ENCODE measurements at places on chromosomes 4 and X.
A peak's percentile ranks its signal among the peaks of the same experiment; 100 is the strongest.

- DNase-seq: no peak
Observed at GRCh38 chr4:190017357-190018200, 9.5 kb downstream of the FRG2 start.

DNA sequence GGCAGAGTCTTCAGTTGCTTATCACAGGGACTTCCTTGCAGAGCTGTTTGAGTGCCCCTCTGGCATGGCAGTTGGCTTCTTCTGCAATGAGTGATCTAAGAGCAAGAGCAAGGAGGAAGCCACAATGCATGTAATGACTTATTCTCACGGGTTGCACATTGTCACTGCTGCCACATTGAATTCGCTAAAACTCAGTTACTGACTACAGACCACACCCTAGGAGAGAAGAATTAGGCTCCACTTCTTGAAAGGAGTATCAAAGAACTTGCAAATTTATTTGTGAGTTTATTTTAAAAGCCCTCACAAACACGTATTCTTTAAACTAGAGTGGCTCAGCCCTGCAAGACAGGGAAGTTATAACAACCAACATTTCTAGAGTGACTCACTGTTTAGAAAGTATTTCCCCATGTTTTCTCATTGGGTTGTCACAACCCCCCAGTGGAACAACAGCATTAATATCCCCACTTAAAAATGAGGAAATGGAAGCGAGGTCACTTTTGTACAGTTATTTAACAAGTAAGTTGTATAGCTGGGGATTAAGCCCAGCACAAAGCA is 32.4 kb upstream of the RBPJ start:
- peak; percentile 77 for DNase-seq

GRCh38 chr4:85474818-85475630 is at the start of gene ARHGAP24:
Gene ARHGAP24 (plus strand): TSS chr4:85475150.
- DNase-seq: peak; percentile 96

DNA sequence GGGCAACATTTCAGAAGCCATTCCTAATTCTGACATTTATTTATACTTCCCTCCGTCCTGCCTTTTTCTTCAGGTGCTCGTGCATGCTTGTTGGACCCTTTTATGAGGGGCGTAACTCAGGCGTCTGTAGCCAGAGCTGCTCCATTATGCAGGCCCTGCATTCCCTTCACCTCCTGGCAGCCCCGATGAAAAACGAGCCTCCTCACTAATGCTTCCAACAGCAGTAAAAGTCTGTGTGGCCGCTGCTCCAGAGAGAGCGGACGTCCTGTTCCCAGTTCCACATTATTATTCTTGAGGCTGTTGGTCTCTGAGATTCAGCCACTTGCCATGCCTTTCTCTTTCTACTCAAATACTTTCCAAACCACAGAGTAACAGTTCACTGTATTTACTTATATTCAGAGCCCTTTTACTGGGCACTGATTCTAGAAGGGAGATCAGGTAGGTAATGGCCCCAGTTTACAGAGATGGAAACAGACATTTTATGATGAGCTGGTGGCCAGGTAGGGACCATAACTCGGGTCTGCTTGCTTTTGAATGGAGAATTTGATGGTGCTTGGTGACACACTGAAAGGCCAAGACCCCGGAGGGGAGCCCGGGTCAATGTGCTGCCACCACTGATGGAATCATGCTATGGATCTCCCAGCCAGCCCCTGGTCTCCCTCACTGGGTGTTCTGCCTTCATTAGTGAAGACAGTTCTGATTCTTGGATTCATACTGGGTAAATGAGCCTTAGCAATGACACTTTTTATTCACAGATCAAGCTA is 101.0 kb downstream of the GATB start:
- DNase-seq: no peak

- peak; percentile 2 for DNase-seq
Observed at GRCh38 chr4:18844726-18845125, 823.2 kb upstream of the LCORL start.

- DNase-seq: no peak
Observed at GRCh38 chr4:51851090-51851936, 8.4 kb downstream of the DCUN1D4 start.

- DNase-seq: no peak
Observed at GRCh38 chrX:155169881-155170280, 46.4 kb upstream of the VBP1 start.

DNA sequence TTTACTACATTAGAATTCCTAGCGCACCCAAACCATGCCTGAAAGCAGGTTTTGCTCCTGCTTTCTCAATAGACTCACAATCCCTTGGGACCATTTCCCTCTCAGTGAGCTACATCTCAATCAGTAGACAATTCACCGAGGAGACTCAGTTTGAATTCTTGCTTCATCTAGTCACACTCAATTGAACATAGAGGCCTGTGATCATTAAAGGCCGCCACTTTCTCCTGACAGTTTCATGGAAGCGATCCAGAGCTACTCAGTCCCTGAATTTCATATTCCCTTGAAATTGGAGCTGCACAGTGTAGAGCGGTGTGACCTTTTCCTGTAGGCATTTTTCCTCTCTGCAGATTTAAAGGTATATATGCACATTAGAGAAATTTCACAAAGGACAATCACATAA is 193.9 kb upstream of the SPOCK3 start:
- no peak for DNase-seq

GRCh38 chrX:9646471-9647224 is 119.0 kb downstream of the GPR143 start:
- DNase-seq: no peak

DNA sequence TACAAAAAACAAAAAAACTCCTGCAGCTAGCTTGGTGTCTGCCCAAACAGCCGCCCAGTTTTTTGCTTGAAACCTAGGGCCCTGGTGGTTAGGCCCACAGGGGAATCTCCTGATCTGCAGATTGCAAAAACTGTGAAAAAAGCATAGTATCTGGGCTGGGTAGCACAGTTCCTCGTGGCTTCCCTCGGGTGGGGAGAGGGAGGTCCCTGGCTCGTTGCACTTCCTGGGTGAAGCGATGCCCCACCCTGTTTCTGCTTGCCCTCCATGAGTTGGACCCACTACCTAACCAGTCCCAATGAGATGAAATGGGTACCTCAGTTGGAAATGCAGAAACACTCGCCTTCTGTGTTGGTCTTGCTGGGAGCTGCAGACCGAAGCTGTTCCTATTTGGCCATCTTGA is 18.6 kb upstream of the BRWD3 start:
- no peak for DNase-seq

DNA sequence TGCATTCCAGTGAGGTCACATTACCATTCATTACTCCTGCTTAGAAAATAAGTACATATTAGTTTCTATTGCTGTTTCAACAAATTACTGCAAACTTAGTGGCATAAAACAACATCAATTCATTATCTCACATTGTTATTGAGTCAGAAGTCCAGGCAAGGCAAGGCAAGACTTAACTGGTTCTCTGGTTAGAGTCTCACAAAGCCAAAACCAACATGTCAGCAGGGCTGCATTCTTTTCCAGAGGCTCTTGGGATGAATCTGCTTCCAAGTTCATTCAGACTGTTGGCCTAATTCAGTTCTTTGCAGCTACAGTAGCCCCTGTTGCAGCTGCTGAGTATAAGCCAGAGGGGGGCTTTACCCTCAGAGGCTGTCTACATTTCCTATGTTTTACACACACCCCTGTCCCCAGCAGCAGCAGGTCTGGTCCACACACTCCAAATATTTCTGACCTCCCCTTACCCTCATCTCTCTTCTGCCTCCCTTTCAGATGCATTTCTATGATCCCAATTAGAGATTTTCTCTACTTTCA is 892.1 kb upstream of the EPHA5 start:
- peak; percentile 79 for DNase-seq

GRCh38 chrX:74788545-74789086 is 136.6 kb downstream of the NEXMIF start:
- DNase-seq: no peak

- DNase-seq: no peak
Observed at GRCh38 chr4:54058171-54058570, 6.2 kb downstream of the CHIC2 start.

- DNase-seq: no peak
Observed at GRCh38 chrX:33218819-33219218, 7.5 kb upstream of the DMD start.

GRCh38 chr4:16116019-16116418 is 32.2 kb upstream of the PROM1 start:
- no peak for DNase-seq

GRCh38 chr4:124018383-124019317 is 622.1 kb downstream of the SPRY1 start:
- DNase-seq: peak; percentile 90

- DNase-seq: peak; percentile 94
Observed at GRCh38 chrX:119565107-119565663, at the start of gene STEEP1. Gene STEEP1 (minus strand): TSS chrX:119565409. CDS start chrX:119565355, 54 bp downstream.

DNA sequence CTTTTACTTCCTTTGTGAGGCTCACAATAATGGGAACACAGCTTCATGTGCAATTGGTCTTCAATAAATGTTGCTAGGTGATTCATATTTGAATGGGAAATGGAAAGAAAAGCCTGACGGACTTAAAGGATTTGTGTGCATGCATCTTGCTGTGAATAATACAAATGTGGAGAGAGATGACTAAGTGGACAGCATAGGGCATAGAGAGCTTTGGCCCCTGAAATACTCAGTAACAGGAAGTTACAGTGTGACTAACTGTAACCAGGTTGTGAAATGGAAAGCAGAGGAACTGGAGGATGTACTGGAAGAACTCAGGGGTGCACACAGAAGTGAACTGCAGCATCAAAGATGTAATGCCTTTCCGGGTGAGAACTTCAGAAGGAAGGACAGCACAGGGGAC is 206.7 kb downstream of the MGST2 start:
- DNase-seq: peak; percentile 85

- no peak for DNase-seq
Observed at GRCh38 chr4:168265327-168265726, 53.2 kb downstream of the DDX60 start.

DNA sequence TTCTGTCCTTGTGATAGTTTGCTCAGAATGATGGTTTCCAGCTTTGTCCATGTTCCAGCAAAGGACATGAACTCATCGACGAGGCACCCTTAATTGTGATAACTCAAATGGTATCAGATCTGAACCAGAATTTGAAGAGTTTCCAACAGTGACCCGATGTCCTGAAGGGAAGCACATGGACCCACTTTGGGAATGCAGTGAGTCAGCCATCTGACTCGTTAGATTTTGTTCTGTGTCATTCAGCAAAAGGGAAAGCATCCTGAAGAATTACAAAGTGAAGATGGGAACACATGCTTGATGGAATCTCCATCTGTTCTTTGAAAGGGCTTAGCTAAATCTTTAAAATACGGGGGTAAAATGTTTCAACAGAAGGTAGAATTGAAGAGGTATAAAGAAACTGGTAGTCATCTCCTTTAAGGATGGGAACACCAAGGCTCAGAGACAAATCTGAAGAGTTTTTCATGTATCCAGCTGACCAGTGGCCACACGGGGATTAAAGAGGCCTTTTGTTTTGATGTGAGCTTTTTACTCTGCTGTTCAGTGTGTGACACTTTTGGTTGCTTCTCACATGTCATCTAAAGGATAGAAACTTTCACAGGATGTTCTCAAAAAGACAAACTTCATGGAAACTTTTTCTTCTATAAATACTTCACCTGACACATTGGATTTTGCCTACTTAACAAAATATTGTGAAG is 393.8 kb downstream of the INPP4B start:
- DNase-seq: peak; percentile 24

- peak; percentile 0 for DNase-seq
Observed at GRCh38 chr4:164169591-164169990, 584.3 kb upstream of the SMIM31 start.

GRCh38 chr4:180281724-180282123 is 1961.5 kb upstream of the TENM3 start:
- DNase-seq: no peak

GRCh38 chrX:5644776-5645175 is 583.9 kb downstream of the NLGN4X start:
- DNase-seq: no peak

GRCh38 chr4:124713185-124713592 is 657 bp upstream of the ANKRD50 start:
- peak; percentile 84 for DNase-seq

DNA sequence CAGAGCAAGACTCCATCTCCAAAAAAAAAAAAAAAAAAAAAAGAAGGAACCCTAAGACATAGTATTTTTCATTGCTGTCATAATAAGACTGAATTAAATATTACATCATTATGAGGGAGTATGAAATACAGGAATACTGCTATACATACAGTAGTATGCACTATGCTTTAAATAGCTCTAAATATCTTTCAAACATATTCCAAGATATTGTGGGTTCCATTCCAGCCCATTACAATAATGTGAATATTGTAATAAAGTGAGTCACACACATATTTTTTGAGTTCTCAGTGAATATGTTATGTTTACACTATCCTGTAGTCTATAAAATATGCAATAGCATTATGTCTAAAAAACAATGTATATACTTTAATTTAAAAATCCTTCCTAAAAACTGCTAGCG is 64.8 kb downstream of the GPM6A start:
- DNase-seq: no peak

- no peak for DNase-seq
Observed at GRCh38 chrX:107968623-107969022, 13.5 kb downstream of the TEX13B start.

DNA sequence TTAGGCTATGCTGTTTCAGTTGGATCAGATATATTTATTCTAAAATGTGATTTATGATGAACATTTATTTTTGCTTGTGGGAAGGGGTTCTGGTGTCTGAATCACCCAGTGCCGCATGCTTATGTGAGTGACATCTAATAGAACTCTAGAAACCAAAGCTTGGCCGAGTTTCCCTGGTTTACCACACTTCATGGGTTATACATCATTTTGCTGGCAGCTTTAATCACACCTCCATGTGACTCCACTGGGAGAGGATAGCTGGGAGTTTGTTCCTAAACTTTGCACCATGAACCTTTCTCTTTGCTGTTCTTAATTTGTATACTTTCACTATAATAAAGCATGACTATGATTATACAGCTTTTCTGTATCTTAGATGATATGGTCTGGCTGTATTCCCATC is 382.9 kb downstream of the INPP4B start:
- no peak for DNase-seq

GRCh38 chrX:133183806-133184205 is 34.3 kb downstream of the TFDP3 start:
- no peak for DNase-seq

DNA sequence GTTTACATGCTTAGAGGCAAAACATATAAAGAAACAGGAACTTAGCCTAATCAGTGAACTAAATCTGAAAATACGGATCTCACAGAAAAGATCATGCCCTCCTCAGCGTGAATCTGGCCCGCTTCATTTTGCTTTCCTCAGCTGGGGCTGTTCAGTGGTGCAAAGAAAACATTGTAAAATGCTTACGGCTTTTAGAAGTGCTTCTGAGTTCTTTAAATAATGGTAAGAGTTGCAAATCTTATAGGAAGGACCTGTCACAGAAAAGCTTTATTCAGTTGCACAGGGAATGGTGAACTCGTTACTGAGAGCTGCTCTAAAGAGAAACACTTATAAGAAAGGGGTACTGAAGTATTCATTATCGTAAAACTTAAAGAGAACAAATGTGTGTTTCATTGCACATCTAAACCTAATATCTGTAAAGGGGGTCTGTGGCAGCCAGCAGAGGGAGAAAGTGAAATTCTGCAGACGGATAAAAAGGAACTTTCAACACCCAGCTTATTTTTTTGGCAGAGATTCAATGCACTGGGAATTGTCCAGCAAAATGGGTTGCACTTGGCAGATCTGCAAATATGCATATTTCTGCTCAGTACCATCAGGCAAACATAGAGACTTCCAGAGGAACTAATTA is 139.2 kb upstream of the ANK2 start:
- DNase-seq: peak; percentile 85

- DNase-seq: no peak
Observed at GRCh38 chrX:51376672-51377071, 44.0 kb downstream of the NUDT10 start.

GRCh38 chr4:51932261-51932660 is 87.9 kb downstream of the LRRC66 start:
- DNase-seq: peak; percentile 71

- DNase-seq: no peak
Observed at GRCh38 chr4:108097990-108098553, 70.7 kb downstream of the LEF1 start.

- no peak for DNase-seq
Observed at GRCh38 chr4:967113-968104, 6.0 kb downstream of the DGKQ start.
